CD4-positive, alpha-beta T cell (primary cell): ENCODE measurements at places on chromosomes 4 and X.

DNA sequence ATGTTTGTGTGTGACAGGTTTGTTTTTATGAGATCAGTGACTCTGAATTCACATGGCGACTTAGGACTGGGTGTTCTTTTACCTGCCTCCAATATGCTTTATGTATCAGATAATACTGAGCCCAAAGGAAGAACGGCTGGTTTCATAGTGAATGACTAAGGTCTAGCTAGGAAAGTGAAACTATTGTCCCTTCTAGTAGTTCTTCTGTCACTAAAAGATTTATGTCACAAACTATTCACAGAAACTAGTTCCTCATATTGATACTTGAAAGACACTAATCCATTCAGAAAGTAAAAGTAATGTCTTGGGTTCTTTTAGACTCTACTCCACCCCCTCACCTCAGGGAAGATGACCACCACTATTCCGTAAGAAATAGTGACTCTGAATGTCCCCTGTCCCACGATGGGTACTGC, 81.7 kb downstream of the EGF start:
- DNase-seq = no peak

DNA sequence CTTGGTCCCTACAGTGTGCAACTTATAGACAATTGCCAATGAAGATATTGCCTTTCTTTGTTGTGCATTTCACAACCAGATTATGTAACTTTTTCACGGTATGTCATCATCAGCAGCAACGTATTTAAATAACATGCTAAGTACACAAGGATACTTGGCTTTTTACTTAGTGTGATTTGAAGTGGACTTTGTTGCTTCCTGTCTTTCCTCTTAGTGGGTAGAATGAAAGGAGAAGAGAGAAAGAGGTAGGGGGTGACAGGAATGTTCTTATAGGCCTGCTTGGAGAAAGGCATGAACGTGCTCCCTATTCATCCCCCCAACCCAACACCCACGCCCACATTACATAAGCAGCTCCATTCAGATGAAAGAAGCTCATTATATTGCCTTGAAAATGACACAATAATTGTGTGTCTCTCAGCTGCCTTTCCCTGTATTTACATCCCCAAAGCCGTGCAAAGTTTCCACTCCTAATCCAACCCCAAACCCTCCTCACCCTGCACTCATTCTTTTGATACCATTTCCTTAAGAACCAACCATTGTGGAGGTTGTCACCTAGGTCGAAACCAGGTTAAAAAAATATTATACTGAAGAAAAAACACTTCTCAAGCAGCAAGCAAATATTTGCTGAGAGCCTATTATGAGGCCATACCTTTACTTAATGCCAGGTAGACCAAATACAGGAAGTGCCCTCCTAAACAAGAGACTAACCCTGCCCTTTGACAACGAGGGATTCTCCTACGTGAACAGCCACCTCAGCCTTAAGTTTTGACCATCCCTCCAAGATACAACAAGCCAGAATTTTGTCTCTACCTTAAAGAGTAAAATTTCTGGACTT, 25.2 kb upstream of the GK start:
- DNase-seq = no peak

DNA sequence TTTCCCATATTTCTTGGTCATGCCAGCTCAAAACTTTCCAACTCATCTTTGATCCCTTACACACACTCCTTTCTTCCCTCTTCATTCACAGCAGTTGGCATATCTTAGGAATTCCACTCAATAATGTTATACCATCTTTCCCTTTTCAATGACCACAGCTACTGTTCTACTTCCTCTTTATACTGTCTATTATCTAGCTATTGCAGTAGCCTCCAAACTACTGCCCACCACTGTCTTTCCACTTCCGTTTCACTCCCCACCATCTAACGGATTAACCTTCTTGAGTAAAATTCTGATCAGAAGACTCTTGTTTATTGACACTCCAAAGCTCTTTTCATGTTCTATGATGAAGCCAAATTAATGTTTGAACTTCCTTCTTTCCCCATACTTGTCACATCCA, 55.8 kb downstream of the ADAMTS3 start:
- no peak for DNase-seq

DNA sequence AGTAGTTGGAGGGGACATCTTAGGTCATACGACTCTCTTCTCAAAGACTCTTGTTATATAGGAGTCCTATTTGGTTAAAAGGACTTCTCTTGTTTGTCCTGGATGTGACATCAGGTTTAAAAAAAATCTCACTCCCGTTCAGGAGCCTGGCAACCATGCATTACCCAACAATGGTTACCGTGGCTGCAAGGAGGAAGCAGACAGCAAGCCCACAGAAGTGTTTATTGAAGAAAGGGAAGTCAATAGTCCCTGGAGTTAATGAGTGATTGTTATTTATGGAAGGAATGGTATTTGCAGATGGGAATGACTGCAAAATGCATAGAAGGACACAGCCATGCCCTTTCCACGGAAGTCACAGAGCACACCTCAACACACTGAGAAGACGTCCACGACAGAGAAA, 75.9 kb upstream of the ENPP6 start:
- DNase-seq = no peak

DNA sequence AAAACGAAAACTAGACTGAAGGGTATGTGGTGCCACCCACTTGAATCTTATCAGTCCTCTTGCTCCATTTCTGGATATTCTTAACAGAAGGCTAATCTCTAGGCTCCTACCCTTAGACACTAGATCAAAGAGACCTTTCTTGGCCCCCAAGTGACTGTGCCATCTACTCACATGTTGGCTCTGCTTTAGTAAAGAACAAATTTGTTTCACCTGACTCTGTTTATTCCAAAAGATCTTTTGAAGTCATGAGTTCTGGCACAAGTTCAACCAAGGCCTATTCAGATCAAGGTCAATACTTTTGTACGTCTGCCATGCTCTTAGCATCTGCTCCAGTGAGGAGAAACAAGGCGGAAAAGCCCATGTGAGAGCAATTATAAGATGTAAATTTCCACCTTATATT, 37.3 kb downstream of the MAGEB17 start:
- DNase-seq = no peak

GRCh38 chr4:186265683-186266652, at the start of gene F11:
Gene F11, plus strand, starts transcription at chr4:186266189. Its CDS starts 948 bp downstream, at chr4:186267137.
- no peak for DNase-seq

- DNase-seq = no peak
Observed at GRCh38 chr4:150164055-150164454, 85.8 kb downstream of the DCLK2 start.

DNA sequence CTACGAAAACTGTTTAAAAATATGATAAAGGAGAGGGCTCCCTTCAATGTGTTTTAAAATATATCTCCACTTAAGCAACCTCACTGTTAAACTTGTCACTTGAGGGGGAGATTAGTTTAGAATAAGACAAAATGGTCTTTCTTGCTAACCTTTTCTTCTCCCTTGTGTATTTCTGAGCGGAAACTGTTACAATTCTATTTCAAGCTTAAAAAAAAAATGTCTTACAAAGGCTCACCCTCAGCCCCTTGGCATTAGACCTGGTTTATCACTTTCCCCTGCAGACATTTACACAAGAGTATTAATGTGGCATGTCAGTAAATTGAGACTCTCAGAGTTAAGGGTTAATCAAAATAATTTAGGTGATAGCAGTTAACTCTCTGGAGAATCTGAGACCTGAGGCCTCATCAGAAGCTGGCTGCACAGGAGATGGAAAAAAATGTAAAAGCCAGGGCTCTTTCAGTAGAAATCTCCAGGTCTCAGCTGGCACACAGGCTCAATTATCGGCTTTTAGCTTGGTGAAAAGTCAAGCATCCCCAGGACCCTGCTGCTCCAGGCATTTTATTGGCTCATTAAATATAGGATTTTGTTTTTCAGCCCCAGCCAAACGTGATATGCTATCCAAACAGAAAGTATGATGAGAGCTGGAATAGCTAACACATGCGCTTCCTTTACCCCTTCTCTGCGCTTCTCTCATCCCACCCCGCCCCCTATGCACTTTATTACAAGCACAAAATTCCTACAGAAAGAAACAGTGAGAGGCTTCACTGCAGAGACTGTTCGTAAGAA, 130.5 kb downstream of the PPA2 start:
- no peak for DNase-seq

- no peak for DNase-seq
Observed at GRCh38 chrX:12332786-12333347, 194.6 kb downstream of the FRMPD4 start.
